Cerebellar nuclear complex (tissue), 1 donor: ENCODE measurements at places on chromosomes 5 and 9.

DNA sequence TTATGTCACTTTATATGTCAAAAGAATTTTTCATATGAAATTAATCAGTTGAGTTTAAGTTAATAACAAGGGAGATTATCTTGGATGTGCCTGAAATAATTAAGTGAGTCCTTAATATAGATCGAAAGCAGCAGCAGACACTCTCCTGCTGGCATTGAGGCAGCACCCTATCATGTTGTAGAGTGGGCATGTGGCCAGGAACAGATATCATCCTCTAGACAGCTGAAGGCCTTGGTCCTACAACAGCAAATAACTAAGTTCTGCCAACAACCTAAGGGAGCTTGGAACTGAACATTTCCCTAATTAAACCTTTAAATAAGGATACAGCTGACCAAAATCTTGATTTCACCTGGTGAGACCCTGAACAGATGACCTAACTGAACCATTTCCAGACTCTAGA is 25.8 kb upstream of the UGT3A1 start:
- no peak for DNase-seq

DNA sequence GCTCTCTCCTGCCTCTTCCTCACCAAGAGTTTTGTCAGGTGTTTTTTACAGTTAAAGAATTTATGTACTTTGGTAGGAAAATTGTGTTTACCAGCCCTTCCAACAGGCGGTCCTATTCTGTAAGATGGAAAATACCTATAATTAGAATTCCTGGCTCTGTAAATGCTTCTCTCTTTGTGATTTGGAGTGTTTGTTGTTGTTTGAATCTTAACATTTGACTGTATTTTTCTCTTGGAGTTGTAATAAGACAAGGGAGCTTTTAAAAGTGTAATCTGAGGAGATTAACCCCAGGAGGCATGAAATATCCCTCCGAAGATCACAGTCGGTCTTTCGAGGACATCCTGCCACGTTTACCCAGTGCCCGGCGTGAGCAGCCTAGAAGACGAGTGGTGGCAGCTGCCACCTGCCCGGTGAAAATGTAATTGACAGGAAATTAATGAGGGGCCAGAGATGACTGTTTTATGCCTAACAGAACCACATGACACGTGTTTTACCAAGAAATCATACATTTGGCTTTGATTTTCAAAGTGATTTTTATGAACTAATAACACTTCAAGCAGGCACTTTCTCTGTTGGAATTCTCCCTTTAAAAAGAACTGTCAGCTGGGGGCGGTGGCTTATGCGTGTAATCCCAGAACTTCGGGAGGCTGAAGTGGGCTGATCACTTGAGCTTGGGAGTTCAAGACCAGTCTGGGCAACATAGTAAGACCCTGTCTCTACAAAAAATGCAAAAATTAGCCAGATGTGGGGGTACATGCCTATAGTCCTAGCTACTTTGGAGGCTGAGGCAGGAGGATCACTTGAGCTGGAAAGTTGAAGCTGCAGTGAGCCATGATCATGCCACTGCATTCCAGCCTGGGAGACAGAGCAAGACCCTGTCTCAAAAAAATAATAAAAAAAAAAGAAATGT is 20.0 kb downstream of the ANKRD33B start:
- DNase-seq = no peak

DNA sequence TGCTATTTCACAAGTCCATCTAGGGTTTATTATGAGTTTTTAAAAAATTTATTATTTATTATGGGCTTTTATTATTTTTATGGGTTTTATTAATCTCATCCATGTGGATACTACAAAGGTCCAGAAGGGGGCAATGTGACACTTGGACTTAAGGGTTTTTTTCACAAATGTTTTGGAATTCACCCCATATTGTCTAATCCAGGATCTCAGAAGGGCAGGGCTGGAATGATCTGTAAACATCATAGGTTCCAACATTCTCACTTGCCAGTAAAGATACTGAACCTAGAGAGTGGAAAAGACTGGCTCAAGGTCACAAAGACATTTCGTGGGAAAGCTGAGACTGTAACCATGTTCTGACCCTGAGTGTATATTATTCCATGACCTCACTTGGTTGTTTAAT is 35.6 kb downstream of the NIM1K start:
- no peak for DNase-seq

DNA sequence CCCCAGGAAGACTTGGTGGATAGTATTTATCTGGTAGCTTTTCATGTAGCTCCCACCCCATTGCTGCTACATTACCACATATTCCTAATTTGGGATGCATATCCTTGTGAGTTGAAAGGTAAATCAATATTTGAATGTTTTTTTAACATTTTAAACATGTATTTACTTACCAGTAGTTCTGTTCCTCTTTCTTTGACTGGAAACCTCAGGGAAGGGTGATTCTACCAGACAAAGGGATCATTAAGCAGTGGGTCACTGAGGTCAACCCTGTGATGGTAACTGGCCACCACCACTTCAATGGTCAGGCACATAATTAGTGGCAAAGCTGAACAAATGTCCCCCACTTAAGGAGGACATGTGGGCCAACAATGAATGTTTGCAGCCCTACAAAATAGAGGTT is 27.2 kb upstream of the KLF9 start:
- DNase-seq = no peak

- no peak for DNase-seq
These were observed 126.4 kb downstream of the SLF1 start for GRCh38 chr5:94744906-94745305.

GRCh38 chr5:159003045-159004030 is 96.4 kb downstream of the EBF1 start:
- DNase-seq = no peak

GRCh38 chr5:35561396-35561795 is 56.3 kb upstream of the SPEF2 start:
- DNase-seq = no peak

- no peak for DNase-seq
These were observed 18.9 kb downstream of the SLC22A5 start for GRCh38 chr5:132388244-132389050.
